ENCODE measurements at places on chromosomes 1 and 21.

DNA sequence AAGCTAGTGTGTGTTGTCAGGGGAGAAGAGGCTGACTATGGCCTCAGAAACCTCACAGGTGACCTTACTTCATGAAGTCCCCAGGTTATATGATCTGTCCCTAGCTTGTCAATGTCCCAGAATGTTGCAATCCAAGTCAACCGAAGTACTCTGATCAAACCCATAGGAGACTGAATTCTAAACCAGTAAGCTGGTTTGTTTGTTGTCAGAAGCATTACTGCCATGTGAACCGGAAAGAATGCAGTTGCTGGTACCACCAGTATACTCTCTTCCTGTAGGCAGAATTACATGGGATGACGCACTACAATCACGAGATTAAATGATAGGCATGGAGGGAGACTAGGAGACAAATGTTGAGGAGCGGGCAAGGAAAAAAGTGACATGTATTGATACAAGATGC is 26.1 kb upstream of the MAN1A2 start:
- no peak for DNase-seq

DNA sequence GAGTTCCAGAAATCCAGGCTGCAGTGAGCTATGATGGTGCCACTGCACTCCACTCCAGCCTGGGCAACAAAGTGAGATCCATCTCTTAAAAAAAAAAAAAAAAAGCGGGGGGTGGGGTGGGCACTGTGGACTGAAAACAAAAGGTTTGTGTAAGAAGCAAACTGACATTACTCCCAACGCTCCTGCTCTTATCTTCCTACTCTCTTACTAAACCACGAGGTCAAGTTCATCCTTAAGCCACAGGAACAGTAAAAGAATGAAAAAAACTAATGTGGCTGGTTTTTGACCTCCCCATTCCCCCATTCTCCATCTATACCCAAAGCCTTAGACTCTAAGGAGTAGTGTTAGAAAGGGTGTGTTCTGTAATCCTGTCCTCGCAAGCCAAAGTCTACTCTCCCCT is 30.8 kb downstream of the TFAP2E start:
- no peak for DNase-seq

DNA sequence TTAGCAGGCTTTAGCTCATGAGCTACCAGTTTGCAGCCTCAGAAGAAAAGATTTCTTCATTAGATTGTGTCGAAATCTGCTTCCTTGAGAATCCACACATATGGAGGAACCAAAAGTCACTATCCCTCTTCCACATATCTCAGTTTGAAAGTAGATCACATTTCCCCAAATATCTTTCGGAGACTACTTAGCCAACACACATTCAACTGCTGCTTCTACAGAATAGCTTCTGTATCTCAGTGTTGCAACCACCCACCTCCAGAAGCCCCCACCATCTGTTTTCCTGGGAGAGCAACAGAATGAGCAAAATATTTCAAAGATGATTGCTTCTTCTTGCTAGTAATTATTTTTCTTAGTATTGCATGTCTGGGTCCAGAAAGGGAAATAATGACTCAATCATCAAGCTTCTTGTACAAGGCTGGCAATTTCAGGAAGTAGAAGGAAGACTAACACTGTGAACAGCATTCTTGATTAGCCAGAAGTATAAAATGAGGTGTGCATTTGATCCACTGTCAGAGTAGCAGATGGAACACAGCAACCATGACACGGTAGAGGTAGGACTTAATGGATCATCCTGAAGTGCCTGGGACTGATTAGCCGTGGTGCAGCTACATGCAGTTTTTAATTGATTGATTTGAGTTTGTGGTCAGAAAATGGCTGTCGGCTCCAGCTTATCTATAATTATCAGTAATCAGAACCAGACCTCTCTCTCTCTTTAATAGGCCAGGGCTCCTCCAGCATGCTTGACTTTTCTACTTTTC is 24.9 kb downstream of the ZC3H11B start:
- DNase-seq: peak; percentile 42

- peak; percentile 20 for DNase-seq
These were observed 5.0 kb downstream of the SLC22A15 start for GRCh38 chr1:115980998-115981993.

GRCh38 chr1:103461161-103462105 is 64.1 kb upstream of the RNPC3 start:
- no peak for DNase-seq

DNA sequence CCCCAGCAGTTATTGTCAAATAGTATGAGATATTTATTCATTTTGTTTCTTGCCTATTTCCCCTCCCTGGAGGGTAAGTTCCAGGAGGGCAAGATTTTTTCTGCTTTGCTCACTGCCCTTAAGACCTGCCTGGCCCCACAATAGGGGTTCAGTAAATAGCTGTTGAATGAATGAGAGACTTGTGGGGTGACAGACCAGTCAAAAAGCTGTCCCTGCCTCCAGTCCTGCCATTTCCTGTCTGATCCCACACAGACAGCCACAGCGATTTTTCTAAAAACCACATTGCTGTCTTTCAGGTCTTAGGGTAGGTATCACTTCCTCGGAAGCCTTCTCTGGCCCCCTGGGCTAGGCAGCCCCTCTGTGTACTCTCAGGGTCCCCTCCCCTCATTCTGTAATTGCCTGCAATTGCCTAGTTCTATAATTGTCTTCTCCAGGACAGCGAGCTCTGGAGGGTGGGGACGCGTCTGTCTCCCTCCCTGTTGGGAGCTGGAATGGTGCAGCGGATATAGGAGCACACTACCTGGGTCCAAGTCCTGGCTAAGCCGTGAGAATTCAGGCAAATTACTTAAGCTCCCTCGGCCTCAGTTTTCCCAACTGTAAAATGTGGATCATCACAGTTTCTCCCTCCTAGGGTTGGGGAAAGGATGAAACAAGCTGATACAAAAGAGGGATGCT is 1.8 kb upstream of the EXTL1 start:
- DNase-seq: no peak

- DNase-seq: no peak
These were observed 825 bp downstream of the DCAF8 start for GRCh38 chr1:160261556-160261892.

GRCh38 chr1:41359211-41360073 is 1.8 kb upstream of the FOXO6 start:
- DNase-seq: no peak
